ENCODE measurements at places on chromosomes 12 and 14.
A peak's percentile ranks its signal among the peaks of the same experiment; 100 is the strongest.

DNA sequence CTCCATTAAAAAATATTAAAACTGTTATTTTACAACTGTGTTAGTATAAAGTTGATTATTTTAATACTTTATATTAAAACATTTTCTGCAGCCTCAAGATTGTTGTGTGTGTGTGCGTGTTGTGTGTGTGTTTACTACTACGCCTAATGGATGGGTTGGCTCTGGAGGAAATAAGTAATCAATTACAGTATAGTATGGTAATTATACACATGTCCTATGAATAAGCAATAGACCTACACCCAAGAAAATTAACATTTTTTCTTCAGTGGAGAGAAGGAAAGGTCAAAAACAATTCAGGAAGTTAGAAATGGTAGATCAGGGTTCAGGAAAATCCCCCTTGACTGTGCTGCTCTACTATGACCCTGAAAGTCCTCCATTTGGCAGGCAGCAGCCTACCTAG is 65.7 kb upstream of the DYRK2 start:
- DNase-seq: no peak

- DNase-seq: no peak
Measured at GRCh38 chr14:59161561-59162175, 26.8 kb upstream of the DAAM1 start.

- no peak for DNase-seq
Measured at GRCh38 chr14:64947710-64948611, 5.4 kb upstream of the GPX2 start.

DNA sequence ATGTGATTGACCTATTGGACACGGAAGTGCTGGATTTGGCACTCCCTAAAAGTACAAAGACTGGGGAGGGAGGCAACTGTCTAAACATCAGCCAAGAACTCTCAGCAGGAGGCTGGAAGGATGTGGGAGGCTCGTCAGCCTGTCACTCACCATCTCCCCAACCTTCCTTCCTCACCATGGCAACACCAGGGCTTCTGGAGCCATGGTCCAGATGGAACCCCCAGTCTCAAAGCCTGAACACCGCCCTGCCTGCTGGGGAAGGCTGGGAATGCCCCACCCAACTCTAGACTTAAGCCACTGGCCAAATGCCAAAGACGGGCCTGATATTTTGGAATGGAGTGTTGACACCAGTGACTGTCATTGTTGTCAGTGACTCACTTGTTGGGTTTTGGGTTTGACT is 55.3 kb downstream of the GALNT16 start:
- no peak for DNase-seq

GRCh38 chr12:46043972-46044520 is 53.7 kb upstream of the SCAF11 start:
- DNase-seq: no peak

- no peak for DNase-seq
Measured at GRCh38 chr14:44968714-44969113, 6.7 kb downstream of the TOGARAM1 start.

GRCh38 chr12:132116709-132117557 is 27.2 kb downstream of the DDX51 start:
- DNase-seq: no peak

DNA sequence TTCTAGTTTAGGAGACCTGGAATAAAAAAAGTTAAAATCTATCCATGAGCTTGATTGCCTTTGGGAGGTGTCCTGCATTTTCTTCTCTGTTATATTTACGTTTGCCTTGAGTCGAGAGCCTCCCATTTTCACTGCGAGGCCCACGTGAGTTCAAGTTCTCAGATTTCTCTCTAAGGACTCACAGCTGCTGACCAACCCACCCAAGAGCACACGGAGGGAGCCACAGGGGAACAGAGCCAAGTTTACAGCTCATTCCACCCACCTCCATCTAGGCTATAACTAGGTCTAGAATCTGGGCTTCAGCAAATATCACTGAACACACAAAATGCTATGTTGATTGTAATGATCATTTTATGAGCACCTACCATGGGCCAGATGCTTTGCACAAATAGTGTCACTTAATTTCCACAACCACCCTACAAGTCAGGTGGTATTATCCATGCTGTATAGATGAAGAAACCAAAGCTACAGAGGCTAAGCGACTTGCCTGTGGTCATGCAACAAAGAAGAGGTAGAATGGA is 16.7 kb downstream of the ALDH1L2 start:
- no peak for DNase-seq

- DNase-seq: no peak
Measured at GRCh38 chr14:57168138-57168679, 100.5 kb downstream of the EXOC5 start.

DNA sequence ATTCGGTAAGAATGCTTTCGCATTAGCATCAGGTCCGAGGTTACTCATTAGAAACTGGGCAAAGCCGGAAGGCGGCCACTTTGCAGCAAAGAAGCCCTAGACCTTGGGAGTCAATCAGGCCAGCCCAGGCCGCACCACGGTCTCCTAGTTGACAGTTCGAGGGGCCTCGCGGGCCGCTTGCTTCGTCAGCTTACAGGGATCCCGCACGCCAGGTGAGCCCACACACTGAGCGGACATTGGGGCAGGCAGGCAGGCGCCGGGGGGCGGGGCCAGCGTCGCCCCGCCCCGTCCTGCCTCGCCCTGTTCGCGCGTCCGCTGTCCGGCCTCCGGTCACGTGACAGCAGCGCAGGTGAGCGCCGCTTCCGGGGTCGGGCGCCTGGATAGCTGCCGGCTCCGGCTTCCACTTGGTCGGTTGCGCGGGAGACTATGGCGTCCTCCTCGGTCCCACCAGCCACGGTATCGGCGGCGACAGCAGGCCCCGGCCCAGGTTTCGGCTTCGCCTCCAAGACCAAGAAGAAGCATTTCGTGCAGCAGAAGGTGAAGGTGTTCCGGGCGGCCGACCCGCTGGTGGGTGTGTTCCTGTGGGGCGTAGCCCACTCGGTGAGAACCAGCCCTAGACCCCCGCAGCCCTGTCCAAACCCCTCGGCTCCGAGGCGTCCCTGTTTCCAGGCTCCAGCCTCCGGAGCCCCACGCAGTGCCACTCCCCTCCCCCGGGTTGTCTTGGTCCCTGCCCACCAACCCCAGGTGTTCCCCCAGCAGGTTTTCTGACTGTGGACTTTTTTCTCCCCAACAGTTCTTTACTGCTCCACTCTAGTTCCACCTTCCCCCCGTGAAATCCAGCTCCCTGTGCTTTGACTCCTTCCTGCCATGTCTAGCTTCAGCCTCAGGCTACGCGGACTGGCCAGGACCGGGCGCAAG is at the start of gene PIP4K2C:
Gene PIP4K2C (plus strand): TSS at position 329 of the 918 bp plus-strand sequence. CDS start 98 bp downstream, at position 427.
- DNase-seq: no peak

GRCh38 chr14:93109572-93110481 is 5.9 kb downstream of the ITPK1 start:
- DNase-seq: no peak

GRCh38 chr12:130434560-130434959 is 96.9 kb downstream of the PIWIL1 start:
- DNase-seq: no peak

DNA sequence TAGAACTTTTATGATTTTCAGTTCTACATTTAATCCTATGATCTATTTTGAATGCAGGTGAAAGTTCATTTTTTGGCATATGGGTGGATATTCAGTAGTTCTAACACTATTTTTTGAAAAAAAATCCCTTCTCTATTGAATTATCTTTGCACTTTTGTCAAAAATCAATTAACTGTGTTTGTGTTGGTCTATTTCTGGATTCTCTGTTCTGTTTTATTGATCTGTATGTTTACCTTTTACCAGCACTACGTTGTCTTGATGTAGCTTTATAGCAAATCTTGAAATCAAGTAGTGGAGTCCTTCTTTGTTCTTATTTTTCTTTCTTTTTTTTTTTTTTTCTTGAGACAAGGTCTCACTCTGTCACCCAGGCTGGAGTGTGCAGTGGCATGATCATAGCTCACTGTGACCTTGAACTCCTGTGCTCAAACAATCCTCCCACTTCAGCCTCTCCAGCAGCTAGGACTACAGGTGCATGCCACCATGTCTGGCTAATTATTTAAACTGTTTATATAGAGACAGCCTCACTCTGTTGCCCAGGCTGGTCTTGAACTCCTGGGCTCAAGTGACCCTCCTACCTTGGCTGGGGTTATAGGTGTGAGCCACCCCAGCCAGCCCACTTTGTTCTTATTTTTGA is 31.9 kb downstream of the SLC39A9 start:
- DNase-seq: no peak

DNA sequence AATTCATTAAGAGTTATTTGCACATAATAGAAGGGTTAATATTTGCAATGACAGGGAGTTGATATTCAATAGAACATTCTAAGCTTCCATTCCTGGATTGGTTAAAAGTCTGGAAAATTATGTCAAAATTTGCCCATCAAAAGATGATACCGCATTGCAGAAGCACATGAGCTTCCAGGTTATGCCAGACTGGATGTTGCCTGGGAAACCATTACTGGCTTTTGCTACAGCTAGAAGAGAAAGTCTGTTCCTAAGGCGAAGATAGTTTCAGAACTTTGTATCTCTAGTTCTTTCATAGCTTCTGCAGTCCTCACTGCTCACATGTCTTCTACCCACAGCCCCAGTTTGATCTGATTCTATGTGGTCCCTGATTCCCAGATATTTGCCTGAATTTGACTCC is 122.4 kb upstream of the AMIGO2 start:
- DNase-seq: no peak

- no peak for DNase-seq
Measured at GRCh38 chr12:89349814-89350213, 2.5 kb downstream of the DUSP6 start.

DNA sequence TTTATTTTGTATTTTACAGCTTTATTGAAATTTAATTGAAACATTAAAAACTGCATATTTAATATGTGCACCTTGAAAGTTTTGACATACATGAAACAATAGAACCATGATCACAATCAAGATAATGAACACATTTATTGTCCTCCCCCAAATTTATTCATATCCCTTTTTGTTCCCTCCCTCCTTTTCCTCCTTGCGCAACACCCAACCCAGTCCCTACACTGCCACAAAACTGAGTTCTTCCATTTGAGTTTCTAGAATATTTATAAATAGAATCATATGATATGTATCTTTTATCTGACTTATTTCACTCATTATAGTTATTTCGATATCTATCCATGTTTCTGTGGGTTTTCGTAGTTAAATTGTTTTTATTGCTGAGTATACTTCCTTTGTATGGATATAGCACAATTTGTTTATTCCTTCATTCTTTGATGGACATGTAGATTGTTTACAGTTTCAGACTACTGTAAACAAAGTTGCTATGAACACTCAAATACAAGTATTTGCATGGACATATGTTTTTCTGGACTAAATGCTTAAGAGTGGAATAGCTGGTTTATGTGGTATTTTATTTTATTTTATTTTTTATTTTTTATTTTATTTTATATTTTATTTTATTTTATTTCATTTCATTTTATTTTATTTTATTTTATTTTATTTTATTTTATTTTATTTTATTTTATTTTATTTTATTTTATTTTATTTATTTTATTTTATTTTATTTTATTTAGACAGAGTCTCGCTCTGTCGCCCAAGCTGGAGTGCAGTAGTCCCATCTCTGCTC is 359.1 kb downstream of the SLC6A15 start:
- DNase-seq: no peak

GRCh38 chr14:63276492-63277342 is 42.0 kb downstream of the GPHB5 start:
- peak; percentile 35 for DNase-seq

- DNase-seq: no peak
Measured at GRCh38 chr12:118126119-118126757, 9.7 kb upstream of the PEBP1 start.

GRCh38 chr12:83818881-83819280 is 1093.7 kb downstream of the SLC6A15 start:
- no peak for DNase-seq

GRCh38 chr14:100834794-100835547 is 9.1 kb downstream of the MEG3 start:
- DNase-seq: no peak

GRCh38 chr12:89566615-89567014 is 40.8 kb upstream of the POC1B start:
- DNase-seq: no peak

DNA sequence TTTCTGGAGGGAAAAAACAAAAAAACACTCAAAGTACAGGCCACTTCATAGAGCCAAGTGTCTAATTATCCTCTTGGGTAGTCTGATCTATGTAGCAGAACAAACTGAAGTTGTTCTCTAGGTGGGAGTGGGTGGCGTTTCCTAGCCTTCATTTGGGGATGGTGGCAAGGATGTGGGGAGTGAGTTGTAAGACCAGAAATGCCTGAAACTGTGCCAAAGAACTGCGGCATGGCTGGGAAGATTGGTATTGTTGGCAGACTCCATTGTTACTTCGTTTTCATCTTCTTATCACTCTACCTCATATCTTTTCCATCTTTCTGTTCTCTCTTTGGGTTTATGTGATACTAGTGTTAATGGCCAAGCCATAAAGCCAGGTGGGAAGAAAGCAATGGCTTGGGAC is 177.3 kb upstream of the DDHD1 start:
- DNase-seq: no peak

DNA sequence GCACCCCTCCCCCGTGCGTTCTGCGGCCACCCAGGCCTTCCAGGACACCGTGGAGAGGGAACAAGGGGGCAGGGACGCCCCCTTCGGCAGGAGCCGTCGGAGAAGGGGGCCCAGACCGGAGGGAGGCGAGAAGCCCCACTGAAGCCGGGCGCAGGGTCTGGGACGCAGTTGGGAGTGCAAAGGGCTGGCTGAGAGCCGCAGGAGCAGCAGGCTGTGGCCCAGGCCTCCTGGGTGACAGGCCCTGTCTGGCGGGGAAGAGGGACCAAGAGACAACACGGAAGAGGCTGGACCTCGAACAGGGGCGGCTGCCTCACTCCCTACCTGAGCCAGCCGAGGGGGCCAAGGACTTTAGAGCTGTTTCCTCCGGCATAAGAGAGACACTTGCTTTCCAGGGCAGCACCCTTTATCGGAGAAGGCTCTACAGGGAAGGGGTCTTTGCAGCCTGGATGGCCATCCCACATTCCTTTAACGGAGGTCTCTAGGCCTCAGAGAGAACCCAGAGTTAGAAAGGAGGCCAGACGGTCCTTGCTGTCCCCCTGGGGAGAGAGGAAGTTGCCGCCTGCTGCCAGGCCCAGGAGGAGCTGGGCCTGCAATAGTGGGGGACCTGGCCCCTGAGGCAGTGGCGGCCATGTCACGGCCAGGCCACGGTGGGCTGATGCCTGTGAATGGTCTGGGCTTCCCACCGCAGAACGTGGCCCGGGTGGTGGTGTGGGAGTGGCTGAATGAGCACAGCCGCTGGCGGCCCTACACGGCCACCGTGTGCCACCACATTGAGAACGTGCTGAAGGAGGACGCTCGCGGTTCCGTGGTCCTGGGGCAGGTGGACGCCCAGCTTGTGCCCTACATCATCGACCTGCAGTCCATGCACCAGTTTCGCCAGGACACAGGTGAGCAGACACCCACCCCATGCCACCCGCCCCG is 1.3 kb downstream of the DTX1 start:
- no peak for DNase-seq

DNA sequence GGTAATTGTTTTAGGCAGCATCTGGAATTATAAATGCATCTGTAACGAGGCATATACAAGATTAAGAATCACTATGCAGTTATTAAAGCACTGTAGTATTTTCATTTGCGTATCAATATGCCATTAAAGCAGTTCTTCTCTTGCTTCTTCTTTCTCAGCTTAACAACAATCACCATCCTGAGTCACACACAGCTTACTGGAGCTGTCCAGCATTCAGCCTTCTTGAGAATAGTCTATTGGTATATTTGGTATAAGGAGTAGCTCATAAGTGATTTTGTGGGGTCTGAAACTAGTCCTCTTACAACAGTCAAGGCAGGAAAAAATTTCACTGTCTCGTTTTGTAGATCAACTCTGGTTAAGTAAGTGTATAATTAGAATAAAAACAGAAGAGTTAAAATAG is 523.0 kb upstream of the FOXG1 start:
- DNase-seq: no peak
